Kidney capillary endothelial cell (primary cell): ENCODE measurements at places on chromosomes 13 and 19.

- DNase-seq, result no peak
Measured at GRCh38 chr19:12913851-12914690, 5.0 kb downstream of the SYCE2 start.

DNA sequence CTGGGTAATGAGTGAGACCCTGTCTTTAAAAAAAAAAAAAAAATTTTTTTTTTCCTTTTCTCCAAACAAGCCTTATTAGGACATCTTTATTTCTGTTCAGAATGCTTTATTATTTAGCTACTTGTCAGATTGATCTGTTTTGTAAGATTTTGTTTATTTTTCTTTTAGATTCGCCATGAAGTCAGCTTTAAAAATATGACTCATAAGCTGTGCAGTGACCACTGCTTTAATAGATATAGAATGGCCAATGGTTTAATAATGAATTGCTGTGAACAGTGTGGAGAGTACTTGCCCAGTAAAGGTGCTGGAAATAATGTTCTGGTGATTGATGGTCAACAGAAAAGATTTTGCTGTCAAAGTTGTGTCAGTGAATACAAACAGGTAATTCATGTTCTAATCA, 47.7 kb downstream of the ZMYM2 start:
- DNase-seq, result no peak

- no peak for DNase-seq
Measured at GRCh38 chr13:97342136-97342535, 91.8 kb upstream of the RAP2A start.

DNA sequence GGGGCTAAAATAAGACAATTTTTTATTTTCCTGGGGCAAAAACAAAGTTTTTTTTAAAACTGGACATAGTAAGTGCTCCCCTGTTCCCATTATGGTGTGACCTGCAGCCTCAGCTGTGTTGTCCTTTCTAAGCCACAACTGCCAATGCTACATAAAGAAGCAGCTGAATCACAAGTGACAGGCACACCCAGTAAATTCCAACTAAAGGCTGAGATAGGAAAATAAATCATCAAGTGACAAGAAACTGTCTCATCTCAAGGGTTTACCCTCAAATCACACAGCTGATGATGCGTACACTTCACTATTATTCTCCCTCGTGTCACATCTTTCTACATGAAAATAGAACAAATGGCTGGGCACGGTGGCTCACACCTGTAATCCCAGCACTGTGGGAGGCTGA, 28.7 kb downstream of the STK24 start:
- no peak for DNase-seq

GRCh38 chr19:53365899-53366493, 491 bp downstream of the ZNF525 start:
- no peak for DNase-seq

DNA sequence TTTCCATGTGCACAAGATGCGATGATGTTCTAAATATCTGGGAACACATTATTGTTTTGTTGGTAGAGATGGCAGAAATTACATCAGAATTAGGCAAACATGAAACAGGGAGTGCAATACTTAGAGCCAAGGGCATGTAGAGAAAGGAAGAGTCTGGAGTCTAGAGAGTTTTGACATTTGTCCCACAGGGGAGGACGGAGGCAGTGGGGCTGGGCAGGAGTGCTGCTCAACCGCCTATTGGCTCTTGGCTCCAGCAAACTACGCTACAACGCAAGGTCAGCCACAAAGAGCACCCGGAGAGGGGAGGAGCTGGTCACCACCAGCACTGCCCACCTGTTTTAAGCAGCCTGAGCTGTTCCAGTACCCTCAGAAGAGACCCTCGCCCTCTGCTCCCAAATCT, 108.3 kb downstream of the ABCC4 start:
- no peak for DNase-seq

- DNase-seq, result no peak
Measured at GRCh38 chr19:1438933-1439354, 748 bp downstream of the RPS15 start.

DNA sequence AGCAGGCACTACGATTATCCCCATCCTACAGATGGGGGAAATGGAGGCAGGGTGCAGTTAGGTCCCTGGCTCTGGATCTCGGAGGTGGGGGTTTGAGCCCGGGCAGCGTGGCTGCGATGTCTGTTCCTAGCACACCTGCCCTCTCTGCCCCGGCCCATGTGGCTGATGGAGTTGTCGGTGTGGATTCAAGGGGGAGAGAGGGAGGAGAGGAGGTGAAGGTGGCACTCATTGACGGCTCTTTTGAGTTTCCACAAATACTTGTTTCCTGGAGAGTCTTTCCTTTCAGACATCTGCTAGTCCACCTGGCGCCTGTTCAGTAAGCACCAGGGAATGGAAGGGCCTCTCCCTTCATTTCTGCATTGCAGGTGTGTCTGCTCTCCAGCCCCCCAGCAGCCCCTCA, 69.9 kb downstream of the ARHGEF18 start:
- DNase-seq, result no peak

- no peak for DNase-seq
Measured at GRCh38 chr13:98922306-98922705, 55.6 kb downstream of the DOCK9 start.

DNA sequence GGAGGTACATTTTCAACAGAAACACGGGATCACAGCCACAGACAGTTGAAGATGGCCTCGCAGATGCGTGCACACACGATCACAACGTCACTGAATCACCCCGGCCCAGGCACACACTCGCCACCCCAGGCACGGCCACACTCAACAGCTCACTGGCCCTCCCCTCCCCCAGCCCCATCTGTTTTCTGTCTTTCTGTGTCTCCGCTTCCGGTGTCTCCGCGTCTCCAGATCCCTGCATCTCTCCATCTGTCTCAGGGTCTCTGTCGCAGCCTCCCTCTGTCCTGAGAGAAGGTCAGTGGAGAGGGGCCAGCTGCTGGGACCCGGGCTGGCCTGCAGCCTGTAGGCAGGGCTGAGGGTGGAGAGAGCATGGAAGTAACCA, 3.8 kb upstream of the ATP1A3 start:
- no peak for DNase-seq

- peak; percentile 92 for DNase-seq
Measured at GRCh38 chr13:95083758-95084157, 217.5 kb downstream of the ABCC4 start.

- DNase-seq, result no peak
Measured at GRCh38 chr13:79909644-79910043, 428.7 kb downstream of the NDFIP2 start.

GRCh38 chr19:38905620-38906019, 5.9 kb downstream of the NFKBIB start:
- DNase-seq, result no peak

- DNase-seq, result no peak
Measured at GRCh38 chr13:38462605-38463004, 113.0 kb downstream of the UFM1 start.

DNA sequence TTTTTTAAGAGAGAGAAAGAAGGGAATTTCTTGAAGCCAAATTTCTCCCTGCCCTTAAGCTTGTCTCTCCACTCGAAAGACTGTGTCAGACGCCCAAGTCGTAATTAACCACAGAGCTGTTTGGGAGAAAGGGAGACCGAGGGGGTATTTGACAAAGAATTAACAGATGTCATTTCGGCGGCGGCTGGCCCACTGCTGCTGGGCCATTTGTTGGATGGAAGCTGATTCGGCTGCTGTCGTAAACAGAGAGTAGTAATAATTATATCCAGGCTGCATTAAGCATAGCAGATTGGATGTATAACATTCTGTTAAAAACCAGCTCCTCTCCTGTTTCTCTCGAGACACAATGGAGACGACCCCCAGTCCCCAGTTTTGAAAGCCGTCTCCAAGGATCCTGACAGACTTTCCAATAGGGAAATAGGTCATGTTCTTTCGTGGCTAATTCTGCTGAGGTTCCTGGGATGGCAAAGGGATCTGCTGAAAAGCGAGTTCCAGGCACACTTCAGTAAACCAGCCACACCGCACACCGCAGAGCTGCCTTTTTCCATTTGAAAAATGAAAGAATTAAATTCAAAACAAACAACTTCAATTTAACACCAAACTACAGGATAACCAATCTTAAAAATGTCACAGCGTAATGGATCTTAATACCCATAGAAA, 71.5 kb downstream of the KCTD15 start:
- DNase-seq, result no peak

GRCh38 chr13:111629926-111630325, 309.5 kb downstream of the TEX29 start:
- no peak for DNase-seq
